GM10248 (cell line): ENCODE measurements at places on chromosomes 5 and 9.
A peak's percentile ranks its signal among the peaks of the same experiment; 100 is the strongest.

DNA sequence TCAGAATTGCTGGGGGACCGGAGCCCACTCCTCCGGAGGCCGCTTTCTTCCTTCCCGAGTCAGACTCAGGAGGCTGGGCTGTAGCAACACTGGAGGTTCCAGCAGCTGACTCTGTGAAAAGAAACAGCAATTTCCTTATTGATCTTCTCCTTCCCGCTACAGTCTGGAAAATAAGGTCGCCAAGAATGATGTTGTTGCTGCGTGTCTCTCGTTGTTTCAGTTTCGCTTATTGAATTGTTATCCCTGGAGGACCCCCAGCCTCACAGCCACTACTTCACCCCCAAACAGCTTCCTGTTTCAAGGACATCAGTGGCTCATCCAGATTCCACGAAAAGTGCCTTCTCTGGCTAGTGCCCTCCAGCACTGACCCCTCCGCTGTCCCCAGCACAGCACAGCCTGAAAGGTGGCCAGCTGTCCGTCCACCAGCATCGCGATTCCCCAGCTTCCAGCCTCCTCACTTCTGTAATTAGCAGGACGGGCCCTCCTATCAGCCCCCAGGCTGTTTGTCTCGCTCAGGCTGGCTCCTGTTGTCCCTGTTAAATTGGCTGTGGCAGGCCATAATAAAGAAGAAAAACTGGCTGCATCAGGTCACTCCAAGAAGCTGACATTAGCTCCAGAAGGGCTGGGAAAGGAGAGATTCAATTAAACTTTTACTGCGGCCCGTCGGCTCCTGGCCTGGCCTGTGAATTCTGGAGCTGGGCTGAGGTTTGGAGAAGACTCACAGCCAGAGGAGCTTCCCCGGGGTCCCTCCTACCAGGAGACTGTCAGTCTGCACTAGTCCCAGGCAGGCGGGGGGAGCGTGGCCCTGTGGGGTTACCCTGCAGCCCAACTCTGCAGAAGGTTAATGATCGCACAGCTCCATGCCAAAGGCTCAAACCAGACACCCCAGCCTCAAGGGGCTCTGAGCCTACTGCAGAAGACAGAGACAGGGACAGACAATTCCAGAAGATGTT is 40.5 kb downstream of the OLFM1 start:
- no peak for DNase-seq

DNA sequence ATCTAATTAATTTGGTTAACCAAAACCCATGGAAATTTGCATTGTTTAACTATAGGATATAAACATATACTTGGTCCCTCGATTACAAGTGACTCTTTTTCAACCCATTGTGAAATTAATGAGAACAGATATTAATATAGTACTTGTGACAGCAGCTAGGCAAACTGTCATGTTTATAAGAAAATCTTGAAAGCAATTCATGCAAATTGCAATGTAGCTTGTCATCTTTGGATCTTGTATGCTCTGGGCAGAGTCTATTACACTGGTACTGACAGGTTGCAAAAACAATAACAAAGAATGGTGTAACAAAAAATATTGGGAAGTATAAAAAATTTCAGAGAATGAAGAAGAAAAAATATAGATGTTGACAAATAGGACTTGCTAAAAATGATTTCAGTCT is 941.0 kb downstream of the DNAH5 start:
- no peak for DNase-seq

- no peak for DNase-seq
These were observed 681 bp upstream of the CHSY3 start for GRCh38 chr5:129903466-129904101.

DNA sequence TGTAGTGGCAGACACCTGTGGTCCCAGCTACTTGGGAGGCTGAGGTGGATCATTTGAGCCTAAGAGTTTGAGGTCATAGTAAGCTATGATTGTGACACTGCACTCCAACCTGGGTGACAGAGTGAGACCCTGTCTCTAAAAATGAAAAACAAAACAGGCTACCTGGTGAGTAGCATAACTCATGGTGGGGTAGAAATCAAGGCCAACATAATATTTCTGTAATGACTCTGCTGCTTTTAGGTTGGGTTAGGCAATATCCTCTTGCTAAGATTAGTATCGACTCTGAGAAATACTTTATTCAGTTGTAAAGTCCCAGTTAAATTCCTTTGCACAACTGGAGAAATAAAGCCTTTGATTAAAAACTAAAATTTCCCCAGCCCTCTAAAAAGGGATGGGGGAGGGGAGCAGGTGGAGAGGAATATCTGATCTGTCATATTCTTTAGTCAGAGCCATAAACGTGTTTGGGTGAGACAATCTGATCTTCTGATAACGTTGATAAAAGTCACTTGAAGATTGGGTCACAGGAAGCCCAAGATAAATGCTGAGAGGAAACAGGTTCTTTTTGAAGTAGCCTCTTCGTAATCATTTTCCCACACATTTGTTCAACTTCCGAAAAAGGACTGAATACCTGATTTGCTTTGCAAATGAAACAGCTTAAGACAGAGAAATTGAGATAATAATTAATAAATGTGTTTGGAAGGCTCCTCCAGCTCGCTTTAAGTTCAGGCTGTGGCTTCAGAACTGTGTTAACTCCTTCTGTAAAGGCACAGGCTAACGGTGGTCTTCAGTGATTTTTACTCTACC is 14.9 kb downstream of the IL4 start:
- DNase-seq: peak; percentile 38

DNA sequence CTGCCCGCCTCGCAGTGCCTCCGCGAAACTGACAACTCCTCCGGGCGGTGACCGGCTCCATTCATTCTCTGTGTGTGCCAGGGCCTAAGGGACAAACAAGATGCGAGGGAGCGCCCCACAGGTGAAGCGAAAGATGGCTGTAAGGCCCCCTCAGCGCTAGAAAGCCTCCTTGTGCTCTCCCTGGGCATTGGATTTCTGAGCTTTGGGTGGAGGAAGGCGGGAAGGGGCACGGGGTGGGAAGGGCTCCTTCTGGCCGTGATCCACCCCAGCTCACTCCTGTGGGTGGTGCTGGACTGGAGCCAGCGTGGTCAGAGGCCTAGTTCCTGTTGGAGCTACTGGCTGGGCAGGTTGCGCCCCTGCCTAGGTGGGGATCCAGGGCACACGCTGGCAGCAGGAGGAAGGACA is 943 bp downstream of the GALNT12 start:
- no peak for DNase-seq

- no peak for DNase-seq
These were observed 59.1 kb downstream of the TNFSF15 start for GRCh38 chr9:114746591-114747346.

DNA sequence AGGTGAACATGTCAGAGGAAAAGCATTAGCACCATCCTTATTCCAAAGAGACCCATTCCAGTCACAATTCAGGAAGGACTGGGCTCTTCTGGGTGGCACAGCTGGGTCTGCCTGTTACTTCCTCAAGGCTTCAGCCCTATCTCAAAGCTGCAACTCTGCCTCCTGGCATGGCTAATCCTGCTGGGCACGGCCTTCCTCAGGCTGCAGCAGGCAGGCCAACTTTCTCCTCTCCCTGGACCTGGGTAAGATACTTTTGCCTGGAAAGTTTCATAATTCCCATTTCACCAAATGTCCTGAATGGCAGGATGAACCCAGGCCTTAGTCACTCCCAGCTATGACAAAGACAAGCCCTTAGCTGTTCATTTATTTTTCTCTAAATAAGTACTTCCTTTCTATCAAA is 50.1 kb downstream of the MACROH2A1 start:
- no peak for DNase-seq

- no peak for DNase-seq
These were observed 57.4 kb downstream of the TSTD2 start for GRCh38 chr9:97575673-97576200.

DNA sequence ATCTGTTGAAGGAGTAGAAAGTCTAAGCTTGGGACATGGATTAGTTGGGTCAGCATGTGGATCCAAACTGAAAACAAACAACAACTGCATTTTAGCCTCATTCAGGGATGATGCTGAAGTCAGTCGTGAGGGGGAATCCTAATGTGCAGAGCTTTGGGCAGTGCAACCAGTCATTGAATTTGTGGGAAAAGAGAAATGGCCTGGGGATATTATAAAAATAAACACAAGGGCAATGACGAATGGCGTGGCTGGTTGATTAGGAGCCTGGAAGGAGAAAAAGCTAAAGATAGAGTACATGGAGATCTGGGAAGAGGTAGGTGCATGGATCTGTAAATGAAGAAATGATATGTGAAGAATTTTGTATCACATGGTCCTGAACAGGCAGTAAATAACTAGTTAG is 477.6 kb downstream of the TLE1 start:
- no peak for DNase-seq

DNA sequence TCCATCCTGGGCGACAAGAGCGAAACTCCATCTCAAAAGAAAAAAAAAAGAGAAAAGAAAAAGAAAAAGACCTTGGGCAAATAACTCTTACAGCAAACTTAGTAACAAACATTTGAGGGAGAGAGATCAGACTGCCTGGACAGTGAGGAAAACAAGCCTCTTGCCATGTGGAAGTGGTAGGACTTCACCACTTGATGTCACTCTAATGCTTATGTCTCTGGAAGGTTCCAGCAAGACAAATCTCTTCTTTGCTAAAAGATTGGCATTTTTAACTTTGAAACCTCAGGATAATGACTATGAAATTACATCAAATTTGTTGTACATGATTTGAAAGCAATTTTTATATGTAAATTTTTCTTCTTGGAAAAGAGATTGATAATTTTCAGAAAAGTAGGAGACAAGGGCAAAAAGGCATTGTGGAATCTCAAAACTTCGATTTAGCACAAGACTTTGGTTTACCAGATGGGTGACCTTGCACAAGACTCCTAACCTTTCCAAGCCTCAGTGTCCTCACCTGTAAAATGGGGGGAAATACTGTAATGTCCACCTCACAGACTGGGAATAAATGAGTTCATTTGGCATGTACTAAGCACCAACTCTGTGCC is 5.4 kb downstream of the ACTL7B start:
- no peak for DNase-seq

DNA sequence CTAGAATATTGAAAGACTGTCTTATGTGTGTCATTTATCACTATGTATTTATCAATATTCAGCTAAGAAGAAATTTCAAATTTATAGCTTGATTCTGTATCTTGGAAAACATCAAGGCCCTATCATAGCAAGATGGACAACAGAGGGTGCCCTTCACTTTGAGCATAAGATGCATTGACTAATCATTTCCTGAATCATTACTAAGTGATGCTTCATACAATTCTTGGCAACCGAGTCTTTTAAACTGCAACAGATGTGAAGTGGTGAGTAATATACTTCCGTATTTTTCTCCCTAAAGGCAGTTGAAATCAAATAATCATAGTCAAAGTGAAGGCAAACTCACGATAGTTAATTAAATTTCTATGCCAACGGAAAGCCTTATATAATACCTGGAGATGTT is 318.6 kb upstream of the RGMB start:
- DNase-seq: no peak

GRCh38 chr5:158839638-158840037 is 260.1 kb downstream of the EBF1 start:
- DNase-seq: no peak

DNA sequence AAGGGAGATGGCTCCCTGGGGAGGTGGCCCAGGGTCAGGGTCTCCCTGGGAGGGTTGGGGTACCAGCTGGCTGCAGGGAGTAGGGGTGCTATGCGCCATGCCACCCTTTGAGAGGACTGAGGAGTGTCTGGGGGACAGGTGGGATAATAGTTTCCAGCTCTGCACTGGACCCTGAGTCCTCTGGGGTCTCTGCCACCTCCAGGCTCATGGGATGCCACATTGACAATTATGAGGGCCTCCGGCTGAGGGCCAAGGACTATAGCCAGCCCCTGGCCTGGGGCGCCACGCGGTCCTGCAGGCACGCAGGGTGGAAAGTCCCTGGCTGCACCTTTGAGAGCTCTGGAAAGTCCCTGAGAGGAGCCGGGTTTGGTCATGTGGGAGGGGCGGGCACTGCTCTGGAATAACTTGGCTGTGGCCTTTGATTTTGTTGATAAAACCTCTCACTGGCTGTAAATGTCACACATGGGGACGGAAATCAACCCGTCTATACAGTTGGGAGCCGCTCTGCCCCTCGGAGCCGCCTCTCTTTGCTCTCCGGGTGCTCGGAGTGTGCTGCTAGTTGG is 16.0 kb downstream of the TRAF2 start:
- DNase-seq: peak; percentile 92

DNA sequence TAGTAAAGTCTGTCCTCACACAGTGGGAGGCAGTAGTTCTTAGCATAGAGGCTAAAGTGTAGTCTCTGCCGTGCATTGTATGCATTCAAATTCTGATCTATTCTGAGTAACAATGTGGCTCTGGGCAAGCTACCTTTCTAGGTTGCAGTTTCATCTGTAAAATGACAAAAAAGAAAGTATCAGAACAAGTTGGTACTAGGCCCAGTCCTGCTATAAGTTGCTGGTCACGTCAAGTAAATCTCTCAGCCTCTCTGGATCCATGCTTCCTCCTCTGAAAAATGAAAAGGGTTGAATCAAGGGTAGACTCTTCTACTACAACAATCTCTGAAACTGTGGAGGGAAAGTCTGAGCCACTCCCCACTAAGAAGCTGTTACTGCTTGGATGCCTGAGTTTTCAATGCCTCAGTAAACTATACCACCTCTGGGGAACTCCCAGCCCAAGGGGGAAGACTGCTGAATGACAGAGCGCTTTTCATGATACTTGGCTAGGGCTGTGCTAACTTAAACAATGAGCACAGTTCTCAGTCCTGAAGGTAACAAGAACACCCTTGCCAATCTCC is 34.5 kb upstream of the SPARC start:
- DNase-seq: peak; percentile 56

DNA sequence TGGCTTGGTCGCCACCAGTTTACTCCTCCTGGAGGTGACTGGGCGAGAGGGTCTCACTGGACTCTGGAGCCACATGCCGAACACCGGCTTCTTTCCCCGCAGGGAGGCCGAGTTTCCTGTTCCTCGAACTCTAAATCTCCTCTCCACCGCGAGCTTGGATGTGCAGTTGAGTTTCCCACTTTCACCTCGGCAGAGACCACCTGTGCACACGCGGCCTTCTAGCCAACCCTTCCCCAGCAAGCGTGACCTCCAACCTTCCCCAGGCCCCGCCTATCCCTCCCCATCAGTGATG is 380.1 kb downstream of the IRX2 start:
- no peak for DNase-seq

GRCh38 chr5:53319315-53319714 is 161.1 kb upstream of the FST start:
- no peak for DNase-seq

DNA sequence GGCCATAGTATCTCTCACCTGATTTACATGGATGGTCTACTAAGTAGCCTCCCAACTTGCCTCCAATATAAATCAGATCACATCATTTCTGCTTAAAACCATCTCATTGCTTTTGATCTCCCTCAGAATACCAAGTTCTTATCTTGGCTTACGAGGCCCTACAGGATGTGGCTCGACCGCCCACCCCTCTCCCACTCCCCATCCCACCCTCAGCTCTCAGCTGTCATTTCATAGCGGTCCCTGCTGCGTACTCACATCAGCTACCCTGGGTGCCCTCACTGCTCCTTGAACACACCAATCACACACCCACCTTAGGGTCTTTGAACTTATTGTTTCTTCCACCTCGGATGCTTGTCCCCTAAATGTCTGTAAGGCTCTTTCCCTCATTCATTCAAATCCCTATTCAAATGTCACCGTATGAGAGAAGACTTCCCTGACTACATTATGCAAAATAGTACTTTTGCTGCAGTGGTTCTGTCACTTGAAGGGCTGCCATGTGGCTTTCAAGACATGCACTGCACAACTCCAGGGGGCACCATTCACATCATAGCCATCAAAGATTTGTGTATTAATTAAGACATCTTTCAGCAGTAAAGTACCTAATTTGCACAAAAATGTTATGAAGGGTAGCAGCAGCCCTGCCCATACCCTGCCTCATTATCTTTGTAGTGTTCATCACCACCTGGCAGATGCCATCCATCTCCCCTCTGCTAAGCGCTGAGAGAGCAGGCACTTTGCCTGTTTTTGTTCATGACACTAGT is 171.1 kb downstream of the ENC1 start:
- no peak for DNase-seq

- no peak for DNase-seq
These were observed 147.0 kb downstream of the FOCAD start for GRCh38 chr9:20831028-20831427.
